ENCODE measurements at places on chromosomes 11 and 22. TPM values are rescaled to one million over a fixed set of nuclear protein-coding genes. Genes with fewer than 3 reads are reported as not detected.

The MUC6 gene
- total RNA-seq, result not detected

GRCh38 chr11:110087812-110088534 lies 5.2 kb upstream of the ZC3H12C start:
- no peaks in the 10 kb centered on the region for H3K27me3 ChIP-seq
- DNase-seq, result no peak
- peaks cover 18% of the 10 kb centered on the region for H3K4me1 ChIP-seq
- H3K27ac ChIP-seq, result no peak overlapping the region
- no peak overlapping the region for H3K4me3 ChIP-seq

GRCh38 chr22:42222140-42222539 lies 48.3 kb downstream of the TCF20 start:
- DNase-seq, result no peak
- H3K4me1 ChIP-seq, result peaks cover 25% of the 10 kb centered on the region
- H3K36me3 ChIP-seq, result no peaks in the 10 kb centered on the region

DNA sequence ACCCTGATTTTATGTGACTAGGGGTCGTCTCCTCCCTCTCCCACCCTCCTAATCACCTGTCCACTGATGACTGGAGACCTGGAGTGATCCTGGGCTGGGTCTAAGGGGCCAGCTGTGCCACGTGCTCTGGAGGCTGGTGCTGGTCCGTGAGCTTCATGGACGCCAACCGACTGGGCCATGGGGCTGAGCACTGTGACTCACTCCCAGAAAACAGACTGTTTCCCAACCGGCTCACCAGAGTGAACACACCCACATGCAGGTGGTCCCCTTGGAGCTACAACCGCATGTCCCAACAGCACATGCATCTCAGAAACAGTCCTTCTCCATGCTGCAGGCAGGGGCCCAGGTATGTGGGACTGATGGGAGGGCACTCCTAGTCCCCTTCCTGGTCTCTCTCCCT lies 14.0 kb upstream of the LMO1 start:
- no peak overlapping the region for H3K4me3 ChIP-seq
- no peaks in the 10 kb centered on the region for H3K4me1 ChIP-seq
- no peak for DNase-seq
- H3K27ac ChIP-seq, result no peak overlapping the region
- H3K36me3 ChIP-seq, result no peaks in the 10 kb centered on the region
- H3K27me3 ChIP-seq, result no peaks in the 10 kb centered on the region

DNA sequence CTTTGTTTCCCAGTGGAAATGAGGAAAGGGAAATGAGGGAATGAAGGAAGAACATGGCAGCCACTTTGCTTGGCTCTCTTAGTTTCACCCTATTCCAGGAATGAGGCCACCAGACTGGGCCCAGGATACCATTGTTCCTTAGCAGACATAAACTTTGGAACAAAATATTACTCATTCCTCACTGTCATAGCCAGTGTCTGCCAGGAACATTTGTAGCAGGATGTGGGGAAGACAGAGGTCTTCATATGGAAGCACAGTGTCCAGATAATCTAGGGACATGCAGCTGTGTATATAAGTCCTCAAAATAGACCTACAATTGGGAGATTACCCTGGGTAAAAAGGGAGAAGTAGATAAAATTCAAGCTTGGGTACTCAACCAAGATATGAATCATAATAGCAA lies 15.2 kb upstream of the FUT4 start:
- no peaks in the 10 kb centered on the region for H3K4me1 ChIP-seq
- no peak overlapping the region for H3K4me3 ChIP-seq
- no peak overlapping the region for H3K27ac ChIP-seq
- no peaks in the 10 kb centered on the region for H3K27me3 ChIP-seq

- no peak overlapping the region for H3K4me3 ChIP-seq
- no peak for DNase-seq
- peaks cover 4% of the 10 kb centered on the region for H3K4me1 ChIP-seq
- H3K27ac ChIP-seq, result no peak overlapping the region
These were observed 21.1 kb upstream of the PDE2A start for GRCh38 chr11:72695354-72695753.

DNA sequence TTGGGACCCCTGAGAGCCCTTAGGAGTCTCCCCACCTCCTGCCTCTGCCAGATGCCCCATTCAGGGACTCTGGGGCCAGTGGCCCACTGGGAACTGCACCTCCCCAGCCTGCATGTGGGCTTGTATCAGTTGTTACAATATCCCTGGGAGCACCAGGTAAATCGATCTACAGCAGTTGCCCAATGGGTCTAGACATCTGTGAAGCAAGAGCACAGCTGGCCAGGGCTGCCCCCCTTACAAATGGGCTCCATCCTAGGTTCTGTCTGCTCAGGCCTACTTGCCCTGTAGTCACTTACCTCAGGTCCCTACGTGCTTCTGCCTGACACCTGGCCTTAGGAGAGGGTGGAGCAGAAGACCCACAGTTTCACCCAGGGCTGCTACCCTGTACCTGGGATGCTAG lies 62.7 kb downstream of the HIRA start:
- no peaks in the 10 kb centered on the region for H3K36me3 ChIP-seq
- no peaks in the 10 kb centered on the region for H3K27me3 ChIP-seq
- DNase-seq, result no peak
- no peak overlapping the region for H3K27ac ChIP-seq

GRCh38 chr11:83764643-83765042 lies 478.5 kb upstream of the CCDC90B start:
- no peak for DNase-seq
- H3K27ac ChIP-seq, result no peak overlapping the region
- H3K36me3 ChIP-seq, result no peaks in the 10 kb centered on the region
- no peak overlapping the region for H3K4me3 ChIP-seq
- H3K4me1 ChIP-seq, result no peaks in the 10 kb centered on the region

GRCh38 chr11:94151903-94152677 lies 23.4 kb downstream of the PANX1 start:
- DNase-seq, result peak; percentile 74
- H3K36me3 ChIP-seq, result peaks cover 7% of the 10 kb centered on the region
- peak overlapping the region; percentile 43 for H3K27ac ChIP-seq
- peaks cover 79% of the 10 kb centered on the region for H3K4me1 ChIP-seq
- no peak overlapping the region for H3K4me3 ChIP-seq

- no peaks in the 10 kb centered on the region for H3K27me3 ChIP-seq
- no peak for DNase-seq
- no peaks in the 10 kb centered on the region for H3K4me1 ChIP-seq
- H3K27ac ChIP-seq, result no peak overlapping the region
- no peaks in the 10 kb centered on the region for H3K36me3 ChIP-seq
- no peak overlapping the region for H3K4me3 ChIP-seq
These were observed 229.5 kb upstream of the MPPED2 start for GRCh38 chr11:30815619-30816018.

The CEP126 gene
- 9.6 TPM for total RNA-seq

DNA sequence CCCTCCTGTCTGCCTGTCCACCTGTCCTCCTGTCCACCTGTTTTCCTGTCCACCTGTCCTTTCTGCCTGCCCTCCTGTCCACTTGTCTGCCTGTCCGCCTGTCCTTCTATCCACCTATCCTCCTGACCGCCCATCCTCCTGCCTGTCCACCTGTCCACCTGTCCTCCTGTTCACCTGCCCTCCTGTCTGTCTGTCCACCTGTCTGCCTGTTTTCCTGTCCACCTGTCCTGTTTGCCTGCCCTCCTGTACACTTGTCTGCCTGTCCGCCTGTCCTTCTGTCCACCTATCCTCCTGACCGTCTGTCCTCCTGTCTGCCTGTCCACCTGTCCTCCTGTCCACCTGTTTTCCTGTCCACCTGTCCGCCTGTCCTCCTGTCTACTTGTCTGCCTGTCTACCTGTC lies 682.8 kb downstream of the TBC1D22A start:
- no peak overlapping the region for H3K27ac ChIP-seq
- H3K4me3 ChIP-seq, result no peak overlapping the region
- no peaks in the 10 kb centered on the region for H3K27me3 ChIP-seq
- no peaks in the 10 kb centered on the region for H3K36me3 ChIP-seq
- no peaks in the 10 kb centered on the region for H3K4me1 ChIP-seq
- DNase-seq, result peak; percentile 82

The YPEL4 gene
- total RNA-seq, result 2.7 TPM

The RFPL1 gene
- not detected for total RNA-seq

The C1QTNF4 gene
- 3.4 TPM for total RNA-seq

The RIBC2 gene
- total RNA-seq, result 0.49 TPM

DNA sequence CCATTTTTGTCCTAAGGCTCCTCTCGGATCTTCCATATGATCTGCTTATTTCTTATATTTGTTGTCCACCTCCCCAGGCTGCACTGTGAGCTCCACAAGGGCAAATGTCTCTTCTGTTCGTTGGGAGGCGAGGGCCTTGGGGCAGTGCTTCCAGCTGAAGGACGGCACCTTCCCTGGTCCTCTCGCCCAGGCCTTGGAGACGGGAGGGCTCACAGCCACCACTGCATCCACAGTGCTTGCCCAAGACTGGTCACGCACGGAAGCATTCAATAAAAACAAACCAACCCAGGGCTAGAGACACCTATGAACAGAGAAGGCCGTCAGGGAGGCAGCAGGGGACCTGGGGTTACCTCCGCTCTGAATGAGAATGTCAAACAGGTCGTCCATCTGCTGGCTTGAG lies 46.2 kb downstream of the SGSM3 start:
- H3K27me3 ChIP-seq, result no peaks in the 10 kb centered on the region
- DNase-seq, result no peak
- H3K4me3 ChIP-seq, result no peak overlapping the region
- H3K36me3 ChIP-seq, result peaks cover 46% of the 10 kb centered on the region

All from vagina (tissue), 2 donors.